NCI-H2029 treated with DMSO at 0.1 percent for 48 hours (cell line): ENCODE measurements at places on chromosomes 2 and 18.

GRCh38 chr2:106208874-106209273 is 14.8 kb upstream of the UXS1 start:
- no peak for DNase-seq

- no peak for DNase-seq
These were observed 101.2 kb downstream of the ZNF519 start for GRCh38 chr18:14031053-14031452.

DNA sequence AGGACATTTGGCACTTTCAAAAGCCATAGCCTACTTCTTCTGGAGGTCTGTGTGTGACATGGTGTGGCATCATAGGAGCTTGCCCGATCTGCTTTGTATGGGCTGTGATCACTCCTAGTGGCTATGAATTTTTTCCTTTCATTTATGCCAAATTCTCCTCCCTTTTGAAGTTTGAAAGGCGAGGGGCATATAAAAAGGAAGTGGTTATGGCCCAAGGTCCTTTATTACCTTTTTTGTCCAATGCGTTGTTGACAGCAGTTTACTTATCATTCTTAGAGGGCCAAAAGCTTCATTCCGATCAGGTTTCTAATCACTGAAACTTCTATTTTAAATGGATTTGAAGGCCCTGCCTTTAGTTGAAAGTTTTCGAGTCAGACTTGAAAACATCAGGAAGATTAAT is 224.3 kb upstream of the FOSL2 start:
- DNase-seq, result no peak

- no peak for DNase-seq
These were observed 29.7 kb upstream of the ALLC start for GRCh38 chr2:3628241-3628679.

- DNase-seq, result no peak
These were observed 47.9 kb downstream of the RBMS1 start for GRCh38 chr2:160445673-160446072.

DNA sequence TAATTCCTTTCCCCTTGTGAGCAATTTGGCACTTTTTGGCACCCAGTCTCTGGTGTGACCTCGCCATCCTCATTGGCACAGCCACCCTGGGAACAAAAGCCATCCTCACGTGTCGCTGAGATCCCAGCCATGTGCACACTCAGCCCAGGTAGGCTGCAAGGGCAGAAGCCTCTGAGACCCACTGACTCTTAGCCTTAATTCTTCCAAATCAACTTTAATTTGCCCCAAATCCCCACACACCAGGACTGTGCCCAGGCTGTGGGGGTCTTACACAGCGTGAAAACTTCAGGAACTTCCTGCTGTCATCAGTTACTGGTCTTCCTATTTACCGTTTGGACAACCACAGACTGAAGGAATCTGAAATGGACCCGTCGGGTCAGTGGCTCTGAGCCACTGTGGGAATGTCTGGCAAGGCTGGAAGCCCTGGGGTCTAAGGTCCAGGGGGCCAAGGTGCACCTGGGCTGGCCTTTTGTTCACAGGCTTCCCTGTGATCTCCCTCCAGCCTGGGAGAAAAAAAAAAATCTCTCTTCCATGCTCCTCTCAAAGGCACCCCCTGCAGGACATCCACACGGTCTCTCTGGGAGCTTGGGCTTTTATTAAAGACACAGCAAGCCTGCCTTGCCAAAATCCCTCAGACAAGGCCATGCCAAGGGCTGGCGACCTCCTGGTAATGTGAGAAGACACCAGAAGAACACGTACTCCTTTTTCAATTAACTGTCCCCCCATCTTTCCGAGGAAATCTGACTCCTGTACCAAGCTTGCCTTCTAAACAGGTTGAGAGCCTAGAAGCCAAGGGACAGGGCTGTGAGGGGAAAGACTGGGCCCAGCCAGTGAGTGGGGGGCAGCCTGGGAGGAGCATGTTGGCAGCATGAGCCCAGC is 42.1 kb upstream of the LAPTM4A start:
- DNase-seq, result no peak

GRCh38 chr18:59344996-59345395 is 14.1 kb downstream of the LMAN1 start:
- no peak for DNase-seq

- no peak for DNase-seq
These were observed 30.1 kb upstream of the GALNT14 start for GRCh38 chr2:31168291-31168690.

DNA sequence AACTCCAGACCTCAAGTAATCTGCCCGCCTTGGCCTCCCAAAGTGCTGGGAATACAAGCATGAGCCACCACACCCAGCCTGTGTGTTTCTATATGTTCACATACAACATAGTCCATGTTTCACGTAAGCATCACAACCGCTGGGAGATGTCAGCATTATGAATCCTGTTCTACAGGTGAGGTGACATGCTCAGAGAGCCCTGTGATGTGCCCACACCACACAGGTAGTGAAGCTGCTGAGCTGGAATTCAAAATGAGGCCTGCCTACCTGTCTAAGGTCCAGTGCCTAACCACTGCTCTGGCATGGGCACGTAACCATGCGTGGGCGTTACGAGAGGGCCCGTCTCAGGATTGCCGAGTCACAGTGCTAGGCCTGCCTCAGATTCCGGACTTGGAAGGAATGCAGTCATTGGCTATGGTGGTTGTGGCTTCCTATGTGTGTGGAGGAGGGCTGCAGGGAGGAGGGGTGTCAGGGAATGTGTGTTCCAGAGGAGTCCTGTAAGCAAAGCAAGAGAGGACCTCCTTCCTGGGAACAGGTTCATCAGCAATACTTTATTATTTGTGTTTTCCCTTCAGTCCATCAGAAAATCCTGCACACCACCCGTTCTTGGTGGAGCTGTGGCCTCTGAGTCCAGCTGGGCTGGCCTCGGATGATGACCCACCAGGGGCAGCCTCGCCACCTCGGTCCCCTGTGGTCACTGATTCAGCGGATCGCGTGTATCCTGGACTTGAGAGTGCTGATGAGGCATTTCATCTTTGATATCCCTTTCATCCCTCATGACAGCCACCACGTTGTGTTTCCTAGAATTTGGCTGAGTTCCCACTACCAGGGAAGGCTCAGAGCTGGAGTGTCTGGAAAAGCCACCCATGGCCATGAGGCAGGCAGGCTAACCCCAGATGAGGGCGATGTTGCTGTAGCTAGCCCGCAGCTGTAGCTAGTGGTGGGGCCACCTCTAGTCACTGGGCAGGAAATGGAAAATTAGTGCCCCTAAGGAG is 31.1 kb downstream of the HK2 start:
- no peak for DNase-seq

GRCh38 chr2:127051116-127052056 is 55.6 kb downstream of the BIN1 start:
- no peak for DNase-seq

DNA sequence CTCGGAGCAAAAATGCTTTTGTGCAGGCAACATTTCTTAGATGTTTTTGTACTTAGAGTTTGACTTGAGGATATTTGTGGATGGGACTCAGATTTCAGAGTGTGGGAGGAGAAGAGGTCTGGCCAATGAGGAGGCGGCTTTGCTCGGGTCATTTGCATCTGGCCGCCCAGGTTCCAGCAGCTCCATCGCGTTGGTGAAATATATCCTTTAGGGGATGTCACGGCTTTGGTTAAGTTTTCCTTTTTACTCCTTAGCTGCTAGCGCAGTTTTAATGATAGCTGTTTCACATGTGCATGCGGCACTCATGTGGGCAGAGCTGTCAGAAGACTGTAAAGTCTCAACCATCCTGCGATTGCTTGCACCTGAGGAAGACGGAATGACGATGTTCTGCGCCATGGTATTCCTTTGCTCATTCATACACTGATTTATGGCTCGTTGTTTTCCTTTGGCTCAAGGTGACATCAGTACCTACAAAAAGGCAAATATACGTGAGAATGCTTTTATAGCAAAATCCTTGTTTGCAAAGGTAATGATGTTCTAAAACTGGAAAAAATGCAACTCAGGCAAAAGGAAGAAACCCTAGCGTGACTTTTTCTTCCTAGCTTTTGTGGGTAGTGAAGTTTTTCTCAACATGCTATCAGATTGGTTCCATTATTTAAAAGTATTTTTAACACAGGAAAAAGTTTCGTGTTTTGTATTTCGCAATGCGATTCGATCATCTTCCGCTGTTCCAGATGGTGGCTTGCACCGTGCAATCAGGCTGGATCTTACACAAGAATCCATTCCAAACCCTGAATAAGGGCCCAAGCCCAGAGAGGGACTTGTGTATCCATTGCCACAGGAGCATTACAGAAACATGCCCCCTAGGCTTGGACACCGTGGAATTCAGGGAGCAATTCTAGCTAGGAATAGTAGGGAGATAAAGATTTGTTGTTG is 70.5 kb upstream of the ZNF516 start:
- DNase-seq, result no peak

DNA sequence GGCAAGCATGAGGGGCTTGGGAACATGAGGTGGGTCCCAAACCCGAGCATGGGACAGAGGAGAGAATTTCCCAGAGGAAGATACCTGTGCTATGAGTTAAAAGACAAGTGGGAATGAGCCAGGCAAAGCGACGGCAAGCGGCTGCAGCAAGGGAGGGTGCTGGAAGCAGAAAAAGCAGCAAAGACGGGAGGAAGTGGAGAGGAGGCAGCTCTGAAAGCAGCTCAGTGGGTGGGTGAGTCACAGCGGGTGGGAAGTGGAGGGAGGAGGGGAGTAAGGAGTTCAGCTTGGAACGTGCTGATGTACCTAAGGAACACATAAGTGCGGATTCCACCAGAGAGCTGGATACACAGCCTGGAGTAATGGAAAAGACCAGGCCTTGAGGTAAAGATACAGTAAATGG is 41.4 kb downstream of the THUMPD2 start:
- DNase-seq, result no peak

DNA sequence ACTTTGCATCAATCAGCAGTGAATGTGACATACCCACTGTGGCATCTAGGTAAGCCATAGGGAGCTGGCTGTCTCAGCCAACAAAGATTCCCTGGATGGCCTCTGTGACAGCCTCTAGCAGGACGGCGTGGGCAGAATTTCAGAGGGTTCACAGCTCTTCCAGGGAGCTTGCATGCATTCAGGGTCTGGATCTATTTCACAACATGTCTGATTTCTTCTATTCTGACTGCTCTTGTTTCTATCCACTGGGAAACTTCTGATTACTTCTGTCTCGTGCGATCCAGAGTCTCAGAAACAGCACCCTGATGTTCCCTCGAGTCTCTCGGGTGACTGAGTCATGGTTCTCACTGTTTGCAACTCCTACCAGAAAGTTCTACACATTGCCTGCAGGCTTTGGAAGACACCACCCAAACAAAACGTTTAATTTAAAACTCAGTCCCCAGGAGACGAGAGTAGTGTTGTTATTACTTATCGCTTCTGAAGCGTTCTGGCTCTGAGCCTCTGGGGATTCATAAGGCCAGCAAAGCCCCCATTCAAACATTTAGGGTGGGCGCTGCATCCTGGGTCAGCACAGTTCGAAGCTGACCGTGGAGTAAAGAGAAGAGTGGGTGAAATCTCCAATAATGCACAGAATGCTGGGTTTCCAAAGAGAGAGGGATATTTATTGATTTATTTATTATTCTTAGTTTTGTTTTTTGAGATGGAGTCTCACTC is 41.9 kb upstream of the ODC1 start:
- no peak for DNase-seq

DNA sequence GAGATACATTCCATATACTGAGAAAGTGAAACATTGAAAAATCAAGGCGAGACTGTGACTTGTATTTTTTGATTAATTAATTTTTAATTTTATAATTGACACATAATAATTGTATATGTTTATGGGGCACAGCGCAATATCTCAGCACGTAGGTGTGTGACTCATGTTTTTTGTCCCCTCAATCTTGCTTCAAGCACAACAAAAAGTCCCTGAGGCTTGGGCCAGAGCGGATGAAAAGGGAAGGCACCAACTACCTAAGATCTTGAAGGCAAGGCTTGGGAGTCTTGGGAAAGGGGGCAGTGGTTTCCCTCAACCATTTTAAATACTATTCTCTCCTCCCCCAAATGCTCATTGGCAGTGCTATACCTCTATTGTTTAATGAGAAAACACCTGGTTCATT is 9.9 kb downstream of the SGPP2 start:
- no peak for DNase-seq

DNA sequence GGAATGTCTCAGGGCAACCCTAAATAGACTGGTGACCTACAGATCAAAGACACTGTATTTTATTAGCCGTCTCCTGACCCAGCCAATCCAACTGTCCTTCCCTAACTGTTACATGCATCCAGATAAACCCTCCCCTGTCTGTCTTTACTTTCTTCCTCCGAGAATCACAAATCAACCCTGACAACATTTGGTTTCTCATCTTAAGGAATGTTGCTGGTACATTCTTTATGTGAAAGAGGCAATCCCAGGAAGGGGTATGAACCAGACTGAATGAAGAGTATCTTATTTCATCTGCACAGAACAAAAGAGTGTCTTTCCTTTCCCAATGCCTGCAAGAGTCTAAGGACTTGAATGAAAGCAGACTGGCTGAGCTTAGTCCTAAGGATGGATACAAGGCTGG is 113.9 kb upstream of the LTBP1 start:
- DNase-seq, result no peak

DNA sequence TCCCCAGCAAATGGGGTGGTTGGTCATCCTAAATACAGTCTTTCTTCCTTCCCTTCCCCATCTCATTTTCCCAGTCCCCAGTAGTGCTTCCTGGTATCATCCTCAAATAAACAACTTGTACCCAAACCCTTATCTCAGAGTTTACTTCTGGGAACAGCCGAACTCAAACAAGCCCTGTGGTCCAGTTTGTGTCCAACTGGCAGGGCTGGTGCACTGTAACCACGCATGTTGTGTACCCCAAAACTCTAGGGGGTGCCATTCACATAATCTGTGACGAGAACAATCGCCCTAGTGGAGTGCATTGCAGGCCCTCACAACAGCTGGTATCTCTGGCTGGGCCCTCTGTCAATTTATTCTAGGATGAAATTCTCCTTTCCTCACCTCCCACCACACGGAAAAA is 366.2 kb downstream of the TNS1 start:
- DNase-seq, result no peak

DNA sequence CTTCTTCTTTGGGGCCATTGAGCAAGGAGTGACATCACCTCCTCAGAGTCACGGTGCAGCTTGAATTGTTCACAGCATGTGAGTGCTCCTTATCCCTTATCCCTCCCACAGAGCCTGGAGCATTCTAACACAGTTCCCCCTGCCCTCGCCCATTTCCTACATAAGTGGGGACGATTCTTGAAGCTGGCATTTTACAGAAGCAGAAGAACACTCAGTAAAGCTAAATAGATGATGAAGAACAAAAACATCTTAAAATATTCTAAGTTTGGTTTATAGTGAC is 135.8 kb upstream of the APCDD1 start:
- no peak for DNase-seq

- DNase-seq, result no peak
These were observed 23.4 kb upstream of the FAM110C start for GRCh38 chr2:69366-70344.

- DNase-seq, result no peak
These were observed 3.6 kb downstream of the FZD5 start for GRCh38 chr2:207766041-207766551.

GRCh38 chr2:143823296-143823695 is 694.1 kb downstream of the ARHGAP15 start:
- no peak for DNase-seq

GRCh38 chr2:240462073-240462706 is 26.7 kb downstream of the GPC1 start:
- no peak for DNase-seq
